Retina (tissue), 1 donor: ENCODE measurements at places on chromosomes 7 and 10.

GRCh38 chr10:104259456-104259855 is 4.8 kb downstream of the GSTO1 start:
- DNase-seq, result no peak

- DNase-seq, result no peak
Observed at GRCh38 chr10:132391676-132392020, 5.4 kb upstream of the PWWP2B start.

- no peak for DNase-seq
Observed at GRCh38 chr10:130745821-130746220, 565.7 kb downstream of the TCERG1L start.

DNA sequence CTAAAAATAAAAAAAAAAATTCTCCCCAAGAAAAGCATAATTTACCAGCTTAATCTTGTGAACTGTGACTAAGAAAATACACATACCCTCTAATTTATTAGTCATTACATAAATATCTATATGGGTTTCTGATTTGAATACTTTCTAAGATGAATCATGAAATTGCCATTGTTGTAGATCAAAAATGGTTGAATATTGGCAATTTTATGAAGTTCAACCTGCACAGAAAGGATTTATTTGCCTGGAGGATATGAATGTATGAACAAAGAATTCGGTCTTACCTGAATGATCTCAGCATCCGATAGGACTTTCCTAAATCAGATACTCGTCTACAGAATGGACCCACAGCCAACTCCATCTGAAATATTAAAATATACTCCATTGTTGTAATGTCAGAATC is 61.5 kb downstream of the HBP1 start:
- DNase-seq, result no peak

DNA sequence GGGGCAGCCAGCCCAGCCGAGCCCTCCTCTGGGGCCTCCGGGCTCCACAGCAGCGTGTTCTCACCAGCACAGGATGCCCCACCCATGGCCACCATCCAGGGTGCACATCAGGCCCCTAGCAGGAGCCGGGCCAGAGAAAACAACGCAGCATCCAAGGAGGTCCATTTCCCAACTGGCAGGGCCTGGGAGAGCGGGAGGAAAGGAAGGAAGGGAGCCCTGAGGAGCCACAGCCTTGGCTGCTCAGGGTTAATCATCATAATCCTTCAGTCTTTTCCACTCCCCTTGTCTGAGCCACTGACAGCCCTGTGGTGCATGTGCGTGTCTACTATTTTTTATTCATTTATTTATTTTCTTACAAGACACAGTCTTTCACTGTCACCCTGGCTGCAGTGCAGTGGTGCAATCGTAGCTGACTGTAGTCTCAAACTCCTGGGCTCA is 3.6 kb downstream of the PLAC9 start:
- no peak for DNase-seq

GRCh38 chr7:82167558-82168314 is 275.8 kb downstream of the CACNA2D1 start:
- peak; percentile 55 for DNase-seq

DNA sequence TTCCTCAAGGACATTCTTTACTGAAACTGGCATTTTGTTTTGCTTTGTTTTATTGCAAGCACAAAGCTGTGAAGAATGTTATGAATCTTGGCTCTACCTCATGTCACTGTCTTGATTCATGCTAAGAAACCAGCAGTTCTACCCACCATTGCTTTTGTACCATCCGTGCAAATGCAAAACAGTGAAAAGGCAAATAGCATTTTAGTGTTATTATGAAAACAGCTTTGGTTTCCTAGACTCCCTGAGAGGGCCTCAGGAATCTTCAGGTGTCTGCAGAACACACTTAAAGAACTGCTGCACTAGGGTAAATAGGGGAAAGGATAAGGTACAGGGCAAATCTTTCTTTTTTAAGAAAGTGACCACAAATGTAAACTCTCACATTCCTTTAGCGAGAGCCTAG is 318.9 kb downstream of the AHR start:
- no peak for DNase-seq

DNA sequence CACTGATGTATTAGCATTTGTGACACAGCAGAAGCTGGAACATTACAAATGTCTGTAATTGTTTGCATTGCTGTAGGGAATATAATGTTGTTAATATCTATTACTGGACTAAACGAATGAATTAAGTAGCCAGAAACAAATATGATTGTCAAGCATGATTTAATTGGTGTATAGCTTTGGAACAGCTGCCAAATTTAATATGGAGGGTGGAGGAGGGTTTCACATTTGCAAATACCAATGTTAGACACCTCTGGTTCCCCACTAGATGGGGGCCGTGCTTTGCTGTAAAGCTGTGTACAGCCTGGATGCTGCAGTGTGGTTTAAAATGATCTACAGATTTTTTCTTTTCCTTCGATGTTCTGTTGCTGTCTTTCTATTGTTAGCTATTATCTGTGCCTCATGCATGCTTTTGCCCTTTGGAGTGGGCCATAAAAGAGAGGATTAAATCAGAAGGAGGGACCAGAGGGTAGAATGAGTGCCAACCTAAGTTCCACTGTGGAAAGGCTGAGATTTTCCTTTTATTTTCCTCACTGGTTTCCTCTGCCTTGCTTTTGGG is 23.1 kb downstream of the DNAJB9 start:
- peak; percentile 51 for DNase-seq

DNA sequence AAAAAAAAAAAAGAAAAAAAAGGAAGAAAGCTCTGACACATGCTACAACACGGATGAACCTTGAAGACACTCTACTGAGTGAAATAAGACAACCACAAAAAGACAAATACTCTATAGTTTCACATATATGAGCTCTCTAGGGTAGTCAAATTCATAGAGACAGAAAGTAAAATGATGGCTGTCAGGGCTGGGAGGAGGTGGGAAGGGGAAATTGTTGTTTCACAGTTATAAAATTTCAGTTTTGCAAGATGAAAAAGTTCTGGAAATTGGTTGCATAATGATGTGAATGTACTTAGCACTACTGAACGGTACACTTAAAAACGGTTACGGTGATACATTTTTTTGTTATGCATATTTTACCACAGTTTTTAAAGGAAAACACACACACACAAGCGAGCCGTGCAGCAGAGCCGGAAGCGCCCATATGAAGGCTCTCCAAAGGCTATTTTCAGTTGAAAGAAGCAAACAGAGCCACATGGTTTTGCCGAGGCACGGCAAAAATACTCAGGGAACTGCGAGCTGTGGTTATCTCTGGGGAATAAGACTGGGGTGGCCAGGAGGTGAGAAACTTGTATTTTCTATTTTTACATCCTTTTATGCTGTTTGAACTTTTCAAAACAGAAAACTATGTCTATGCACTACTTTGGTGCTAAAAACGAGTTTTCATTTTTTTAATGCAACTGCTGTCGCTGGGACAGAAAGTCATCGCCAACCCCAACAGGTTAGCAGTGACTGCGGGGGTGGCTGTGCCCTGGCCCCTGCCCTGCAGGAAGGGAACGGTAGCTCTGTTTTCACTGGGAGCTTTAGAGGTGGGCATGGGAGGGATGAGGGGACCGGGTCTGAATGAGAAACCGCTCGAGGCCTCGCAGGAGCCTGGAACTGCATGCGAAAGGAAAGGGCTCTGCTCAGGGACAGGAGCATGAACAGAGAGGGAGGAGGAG is 132.9 kb downstream of the OAT start:
- no peak for DNase-seq

- DNase-seq, result no peak
Observed at GRCh38 chr10:19111501-19112267, 63.1 kb downstream of the MALRD1 start.

GRCh38 chr7:133822868-133823552 is 304.1 kb upstream of the LRGUK start:
- no peak for DNase-seq

DNA sequence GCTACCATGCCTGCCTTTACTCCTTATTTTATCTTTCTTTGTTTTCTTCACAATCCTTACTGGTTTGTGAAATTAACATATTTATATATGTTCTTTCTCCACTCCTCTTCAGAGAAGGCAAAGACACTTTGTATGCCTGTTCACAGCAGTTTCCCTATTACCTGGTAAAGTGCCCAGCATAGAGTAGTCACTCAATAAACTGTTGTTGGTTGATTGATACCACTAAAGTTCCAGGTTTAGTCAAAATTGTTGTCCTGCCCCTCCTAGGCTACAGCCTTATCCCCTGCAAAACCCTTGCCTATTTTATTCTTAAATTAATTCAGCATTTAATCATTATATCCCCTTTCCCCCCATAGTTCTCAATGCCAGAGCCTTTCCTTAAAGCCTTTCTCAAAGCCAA is 76.1 kb downstream of the POLL start:
- DNase-seq, result no peak

DNA sequence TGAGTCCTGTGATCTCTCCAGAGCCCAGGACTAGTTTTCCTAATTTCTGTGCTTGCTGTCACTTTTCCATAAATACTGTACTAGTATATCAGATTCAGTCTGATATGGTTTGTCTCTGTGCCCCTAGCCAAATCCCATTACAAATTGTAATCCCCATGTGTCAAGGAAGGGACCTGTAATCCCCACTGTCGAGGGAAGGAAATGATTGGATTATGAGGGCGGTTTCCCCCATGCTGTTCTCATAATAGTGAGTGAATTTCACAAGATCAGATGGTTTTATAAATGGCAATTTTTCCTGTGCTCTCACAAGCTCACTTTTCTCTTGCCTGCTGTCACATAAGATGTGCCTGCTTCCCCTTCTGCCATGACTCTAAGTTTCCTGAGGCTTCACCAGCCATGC is 54.8 kb upstream of the IFRD1 start:
- DNase-seq, result no peak

- DNase-seq, result no peak
Observed at GRCh38 chr7:106914018-106914607, 49.0 kb downstream of the PIK3CG start.

DNA sequence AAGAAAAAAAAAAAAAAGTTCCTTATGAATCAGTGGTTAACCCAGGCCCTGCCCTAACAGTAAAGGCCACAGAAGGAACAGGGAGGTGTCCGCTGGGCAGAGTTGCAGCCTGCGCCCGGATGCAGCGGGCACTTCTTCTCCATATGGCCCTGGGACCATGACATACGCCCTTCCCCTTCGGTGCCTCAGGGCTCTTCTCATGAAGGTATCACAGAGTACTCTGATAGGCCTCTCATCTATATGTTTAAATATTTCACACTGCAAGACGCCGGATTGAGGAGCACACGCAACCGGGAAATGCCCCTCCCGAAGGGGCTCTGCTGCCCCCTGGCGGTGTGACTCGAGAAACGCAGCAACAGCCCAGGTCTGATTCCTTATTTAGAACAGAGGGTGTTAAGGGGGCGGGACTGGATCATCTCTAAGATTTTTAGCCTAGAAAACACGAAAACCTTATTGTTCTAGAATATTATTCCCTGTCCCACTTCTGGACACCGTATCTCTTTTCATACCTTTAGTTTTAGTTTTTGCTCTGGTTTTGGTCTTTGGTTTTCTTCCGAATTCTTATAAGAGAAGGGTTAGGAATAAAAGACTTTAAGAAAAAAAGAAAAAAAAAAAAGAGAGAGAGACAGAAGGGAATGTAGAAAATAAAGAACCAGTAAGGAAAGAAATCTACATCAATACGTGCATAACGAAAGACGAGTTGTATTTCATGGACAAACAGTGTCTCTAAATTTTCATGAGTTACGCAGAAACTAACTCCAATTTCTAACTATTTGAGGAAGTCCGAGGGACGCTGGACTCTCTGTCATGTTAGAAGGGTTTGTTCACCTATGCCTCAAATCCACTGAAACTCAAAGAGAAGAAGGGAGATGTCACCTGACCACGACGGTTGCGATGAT is 12.0 kb downstream of the DAGLB start:
- DNase-seq, result peak; percentile 83

- DNase-seq, result no peak
Observed at GRCh38 chr10:79262959-79263746, 84.1 kb upstream of the PPIF start.

- DNase-seq, result no peak
Observed at GRCh38 chr7:75818472-75818871, 4.9 kb upstream of the CCL24 start.

- no peak for DNase-seq
Observed at GRCh38 chr10:52443419-52444388, 129.6 kb downstream of the DKK1 start.

- DNase-seq, result peak; percentile 95
Observed at GRCh38 chr7:45088821-45089340, at the start of gene NACAD. Gene NACAD, minus strand, starts transcription at chr7:45088969. Its CDS starts 75 bp downstream, at chr7:45088894.

GRCh38 chr7:66380272-66380888 is 175.2 kb downstream of the TPST1 start:
- DNase-seq, result no peak

DNA sequence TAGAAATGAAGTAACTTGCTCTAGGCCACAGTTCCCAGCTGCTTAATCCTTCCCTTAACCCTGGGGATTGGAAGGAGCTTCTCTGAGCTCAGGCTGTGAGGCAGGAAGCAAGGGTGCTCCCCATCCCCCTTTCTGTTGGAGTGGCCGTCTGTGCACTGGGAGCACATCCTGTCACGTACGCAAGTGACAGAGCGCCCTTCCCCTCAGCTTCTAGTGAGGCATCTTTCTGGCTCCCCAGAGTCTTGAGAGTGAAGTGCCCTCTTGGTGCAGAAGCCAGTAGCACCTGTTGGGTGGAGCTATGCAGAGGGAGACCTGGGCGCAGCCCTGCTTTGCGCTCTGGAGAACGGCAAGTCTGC is 47.8 kb downstream of the SHH start:
- no peak for DNase-seq

DNA sequence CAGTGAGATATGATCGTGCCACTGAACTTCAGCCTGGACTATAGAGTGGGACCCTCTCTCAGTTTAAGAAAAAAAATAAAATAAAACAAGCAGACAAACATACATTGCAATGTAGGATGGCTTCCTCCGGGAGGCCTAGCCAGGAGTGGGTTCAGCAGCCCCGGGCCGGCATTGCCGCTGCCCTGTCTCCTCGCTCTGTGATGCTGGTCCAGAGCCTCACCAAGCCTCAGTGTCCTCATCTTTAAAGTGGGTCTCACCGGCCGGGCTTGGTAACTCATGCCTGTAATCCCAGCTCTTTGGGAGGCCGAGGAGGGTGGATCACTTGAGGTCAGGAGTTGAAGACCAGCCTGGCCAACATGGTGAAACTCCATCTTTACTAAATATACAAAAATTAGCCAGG is 71.6 kb downstream of the PTPRE start:
- DNase-seq, result no peak

- no peak for DNase-seq
Observed at GRCh38 chr7:87154569-87154968, 2.3 kb downstream of the DMTF1 start.

DNA sequence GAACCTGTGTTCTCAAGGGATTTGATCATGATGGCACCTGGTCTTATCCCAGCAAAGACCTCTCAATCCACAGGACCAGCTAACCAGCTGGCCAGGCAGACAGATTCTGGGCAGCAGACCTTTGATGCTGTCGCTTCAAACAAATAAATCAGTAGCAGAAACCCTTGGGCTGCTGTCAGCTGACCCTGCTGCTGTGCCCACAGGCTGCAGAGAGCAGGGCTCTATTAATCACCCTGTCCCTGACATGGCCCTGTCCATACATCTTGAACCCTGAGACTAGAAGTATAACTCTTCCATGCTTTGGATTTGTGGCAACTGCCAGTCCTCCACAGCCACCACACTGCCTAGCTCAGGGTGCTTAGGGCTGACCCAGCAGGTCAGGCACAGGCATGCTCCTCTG is 244.1 kb upstream of the PODXL start:
- DNase-seq, result no peak

- DNase-seq, result no peak
Observed at GRCh38 chr7:105874055-105874454, 2.3 kb downstream of the ATXN7L1 start.

GRCh38 chr7:80623503-80624252 is 14.8 kb upstream of the CD36 start:
- no peak for DNase-seq

GRCh38 chr7:80480566-80480965 is 31.3 kb downstream of the GNAT3 start:
- no peak for DNase-seq
